ENCODE measurements at places on chromosomes 1 and 21.

DNA sequence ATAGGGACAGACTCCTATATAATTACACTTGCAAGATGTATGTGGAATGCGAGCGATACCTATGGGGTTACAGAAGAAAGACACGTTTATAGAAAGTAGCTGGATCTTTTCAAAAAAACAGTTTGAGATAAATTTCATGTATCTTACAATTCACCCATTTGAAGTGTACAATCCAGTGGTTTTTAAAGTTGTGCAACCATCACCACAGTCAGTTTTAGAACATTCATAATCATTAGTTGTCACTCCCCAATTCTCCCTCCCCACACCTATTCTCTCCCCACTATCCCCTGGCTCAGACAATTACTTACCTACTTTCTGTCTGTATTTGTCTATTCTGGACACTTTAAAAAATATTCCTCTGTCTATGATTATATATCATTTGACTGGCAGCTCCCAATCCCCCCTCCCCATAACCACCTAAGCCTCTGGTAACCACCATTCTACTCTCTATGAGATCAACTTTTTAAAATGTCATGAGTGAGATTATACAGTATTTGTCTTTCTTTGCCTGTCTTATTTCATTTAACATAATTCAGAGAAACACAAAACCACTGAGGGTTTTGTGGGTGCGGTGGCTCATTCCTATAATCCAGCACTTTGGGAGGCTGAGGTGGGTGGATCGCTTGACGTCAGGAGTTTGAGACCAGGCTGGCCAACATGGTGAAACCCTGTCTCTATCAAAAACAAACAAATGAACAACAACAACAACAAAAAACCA, 39.1 kb downstream of the MRPS6 start:
- DNase-seq = no peak

DNA sequence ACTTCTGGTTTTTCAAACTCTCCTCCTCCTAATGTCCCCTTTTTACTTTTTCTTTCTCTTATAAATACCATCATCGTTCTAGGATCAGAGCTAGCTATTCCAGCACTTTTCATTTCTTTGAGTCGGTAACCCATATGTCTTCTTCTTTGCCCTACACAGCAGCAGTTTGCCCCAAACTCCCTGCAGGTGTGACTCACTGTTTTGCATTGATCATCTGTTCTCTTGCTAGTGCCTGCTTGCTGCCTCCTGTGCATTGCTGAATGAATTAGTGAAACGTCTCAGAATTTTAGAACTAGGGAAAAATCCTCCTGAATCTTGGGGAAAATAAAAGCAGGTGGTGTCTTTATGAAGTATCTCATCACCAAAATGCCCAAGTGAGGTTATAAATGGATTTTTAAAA, 21.7 kb downstream of the KCNK2 start:
- DNase-seq = no peak

DNA sequence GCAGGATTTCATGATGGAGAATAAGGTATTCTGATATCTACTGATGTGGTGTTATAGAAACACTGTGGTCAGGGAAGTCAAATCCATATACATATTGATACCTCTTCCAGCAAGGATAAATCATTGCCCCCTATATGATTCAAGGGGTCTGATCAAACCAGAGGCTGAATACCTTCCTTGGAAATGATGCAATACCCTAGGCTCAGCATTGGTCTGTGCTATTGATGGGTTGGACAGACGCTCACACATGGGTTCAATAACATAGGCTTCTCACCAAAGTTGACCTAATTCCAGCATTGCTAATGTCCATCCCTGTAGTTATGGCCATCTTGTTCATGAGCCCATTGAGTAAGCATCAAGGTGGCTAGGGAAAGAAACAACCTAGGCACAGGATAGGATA, 257.0 kb upstream of the USP24 start:
- no peak for DNase-seq

DNA sequence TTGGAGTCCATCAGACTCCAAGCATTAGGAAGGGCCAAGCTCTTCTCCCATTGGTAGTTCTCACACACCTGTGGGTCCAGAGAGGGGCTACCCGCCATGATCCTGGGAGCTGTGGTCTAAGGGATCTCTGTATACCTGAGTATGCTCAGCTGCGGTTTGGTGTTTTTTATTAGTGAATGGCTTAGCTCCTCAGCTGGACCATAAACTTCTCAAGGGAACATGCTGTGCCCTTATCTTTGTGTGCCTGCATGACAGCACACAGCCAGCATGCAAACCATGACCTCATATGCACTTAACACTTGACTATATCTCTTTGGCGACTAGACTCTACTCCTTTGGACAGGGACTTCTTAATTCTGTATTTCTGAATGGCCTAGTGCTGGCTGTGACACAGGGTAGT, 94.5 kb downstream of the CD58 start:
- DNase-seq = no peak

DNA sequence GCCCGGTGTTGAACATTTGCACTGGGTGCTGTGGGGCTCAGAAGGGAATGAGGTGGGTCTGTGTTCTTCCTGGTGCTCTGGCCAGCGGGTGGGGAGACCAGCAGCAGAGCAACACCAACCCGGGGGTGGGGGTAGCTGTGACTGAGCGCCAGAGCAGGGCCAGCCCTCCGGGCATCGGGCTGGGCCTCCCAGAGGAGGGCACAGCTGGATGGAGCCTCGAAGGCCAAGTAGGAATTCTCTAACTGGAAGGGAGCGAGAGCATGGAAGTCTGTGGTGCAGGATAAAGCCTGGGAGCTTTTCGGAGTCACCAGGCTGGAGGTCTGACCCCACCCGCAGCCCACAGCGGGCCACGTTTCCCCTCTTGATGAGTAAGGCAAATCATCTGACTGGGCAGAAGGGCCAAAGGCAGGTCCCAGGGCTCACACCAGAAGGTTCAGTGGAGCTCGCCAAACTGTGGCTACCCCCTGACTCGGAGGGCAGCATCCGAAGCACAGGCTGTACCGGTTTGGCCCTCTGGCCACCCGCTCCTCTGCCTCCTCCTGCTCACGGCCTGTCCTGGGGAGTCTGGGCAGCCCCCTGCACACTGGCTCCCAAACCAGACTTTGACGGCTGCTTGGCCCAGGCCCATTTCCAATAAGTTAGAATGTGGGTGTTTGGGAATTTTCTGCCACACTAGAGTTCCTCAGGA, 18.8 kb downstream of the SLC1A7 start:
- no peak for DNase-seq

DNA sequence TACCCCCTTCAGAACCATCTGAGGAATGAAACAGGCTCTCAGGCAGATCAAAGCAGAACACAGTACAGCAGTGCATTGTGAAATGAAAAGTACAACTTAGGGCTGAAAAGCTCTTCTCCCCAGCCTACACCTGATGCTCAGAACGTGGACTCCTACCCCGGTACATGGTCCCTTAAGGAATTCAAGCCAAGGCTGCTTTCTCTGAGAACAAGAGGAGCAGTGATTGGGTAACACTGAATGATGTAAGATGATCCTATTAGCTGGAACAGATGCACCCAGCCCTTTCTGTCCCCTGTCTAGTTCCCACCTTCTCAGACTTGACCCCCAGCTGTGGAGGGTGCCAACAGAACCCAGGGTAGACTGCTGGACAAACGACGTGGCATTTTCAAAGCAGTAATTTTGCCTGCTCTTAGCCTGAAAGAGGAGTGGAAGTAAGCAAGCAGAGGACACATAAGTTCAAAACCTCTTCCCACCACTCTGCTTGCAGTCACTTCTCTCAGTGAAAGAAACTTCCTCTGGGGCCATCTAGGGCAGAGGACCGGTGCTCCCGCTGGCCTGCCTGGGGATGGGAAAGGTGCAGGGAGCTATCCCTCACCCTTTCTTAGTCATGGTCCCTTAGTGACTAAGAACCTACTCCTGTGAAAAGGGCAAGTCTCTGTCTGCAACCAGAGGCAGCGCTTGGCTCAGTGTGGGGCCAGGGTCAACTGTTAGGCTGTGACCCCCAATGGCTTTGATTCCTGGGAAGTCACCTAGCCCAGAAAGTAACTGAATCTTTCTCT, 72.7 kb downstream of the TRABD2B start:
- no peak for DNase-seq

- no peak for DNase-seq
Observed at GRCh38 chr1:56404561-56405030, 174.8 kb downstream of the PLPP3 start.
